ENCODE measurements at places on chromosomes 12 and 14.
A peak's percentile ranks its signal among the peaks of the same experiment; 100 is the strongest.

DNA sequence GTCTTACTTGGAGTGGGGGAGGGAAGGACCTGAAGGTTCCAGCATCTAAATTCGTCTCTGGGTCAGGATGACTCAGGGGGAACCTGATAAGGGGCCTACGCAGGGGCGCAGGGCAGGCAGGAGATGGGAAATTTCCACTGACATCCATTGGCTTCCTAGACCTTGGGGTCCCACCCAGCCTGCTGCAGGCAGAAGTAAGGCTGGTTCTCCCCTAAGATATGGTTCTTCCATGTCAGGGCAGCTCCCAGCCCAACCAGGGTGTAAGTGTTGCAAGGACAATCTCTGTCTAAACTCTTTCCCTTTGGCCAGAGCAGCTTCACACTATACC, 2.1 kb upstream of the NDRG2 start:
- peak; percentile 37 for DNase-seq

GRCh38 chr12:42482748-42483520, 106.6 kb downstream of the PRICKLE1 start:
- DNase-seq = peak; percentile 90

- DNase-seq = no peak
These were observed 32.3 kb downstream of the DRAM1 start for GRCh38 chr12:101909646-101910045.

GRCh38 chr12:105860561-105861207, 278.1 kb downstream of the NUAK1 start:
- no peak for DNase-seq

DNA sequence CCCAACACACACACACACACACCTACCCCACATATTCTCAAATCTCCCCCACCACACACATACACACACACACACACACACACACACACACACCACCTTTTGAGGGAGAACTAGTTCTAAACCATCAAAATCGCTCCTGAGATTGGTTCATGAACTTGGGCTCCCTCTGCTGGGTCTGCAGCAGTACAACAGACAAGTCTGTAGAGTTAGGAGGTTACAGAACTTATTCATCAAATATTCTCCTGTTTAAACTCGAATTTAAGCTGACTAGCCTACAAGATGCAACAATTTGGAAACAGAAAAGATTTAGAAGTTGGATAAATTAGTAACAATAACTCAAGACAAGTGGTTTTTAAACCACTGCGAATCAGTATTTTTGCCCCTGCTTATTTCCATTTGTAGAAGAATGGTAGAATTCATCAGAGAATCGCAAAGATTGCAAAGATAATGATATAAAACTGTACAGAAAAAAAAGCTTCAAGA, 136.4 kb upstream of the USP15 start:
- DNase-seq = no peak

DNA sequence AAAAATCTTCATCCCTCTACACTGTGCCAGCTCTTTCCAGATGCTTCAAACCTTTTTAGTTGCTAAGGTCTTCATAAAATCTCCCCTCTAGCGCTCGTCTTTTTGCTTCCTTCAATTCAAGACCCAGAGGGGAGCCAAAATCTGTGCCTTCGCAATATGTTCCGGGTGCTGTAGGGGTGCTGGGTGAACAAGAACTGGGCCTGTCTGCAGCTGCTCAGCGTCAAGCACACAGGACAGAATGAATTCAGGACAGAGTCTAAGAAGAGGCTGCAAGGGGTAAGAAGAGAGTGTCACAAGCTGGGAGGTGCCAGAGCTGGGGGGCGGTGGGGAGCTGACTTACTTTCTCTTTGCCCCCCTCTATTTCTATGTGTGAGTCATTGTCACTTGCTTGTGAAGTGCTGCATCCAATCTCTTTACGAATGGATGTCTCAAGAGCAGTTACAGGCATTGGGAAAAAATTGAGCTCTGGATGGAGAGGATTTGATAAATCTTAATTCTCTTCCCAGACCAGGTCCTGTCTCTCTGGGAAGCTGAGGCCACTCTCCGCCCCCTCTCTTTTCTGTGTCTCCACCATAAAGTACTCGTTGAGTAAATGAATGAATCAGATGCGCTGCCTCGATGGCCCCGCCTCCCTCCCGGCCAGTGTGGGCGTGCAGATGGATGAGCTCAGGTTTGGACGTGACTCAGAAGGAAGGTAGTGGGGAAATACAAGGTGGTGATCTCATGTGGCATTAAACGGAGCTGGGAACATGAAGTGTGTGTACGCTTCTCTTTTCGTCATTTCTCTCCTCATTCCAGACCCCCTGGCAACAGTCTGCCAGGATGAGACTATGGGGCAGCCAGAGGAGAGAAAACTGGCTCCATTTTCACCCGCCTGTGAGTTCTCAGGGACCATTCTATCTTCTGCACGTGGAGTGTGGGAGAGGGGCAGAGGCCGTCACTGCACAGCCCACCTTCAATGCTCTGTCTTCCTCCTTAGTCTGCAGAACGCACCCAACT, 91.3 kb downstream of the TSPAN9 start:
- DNase-seq = no peak

Data from right forelimb (tissue), 1 donor.